ENCODE measurements at places on chromosomes 1 and 21. TPM values are rescaled to one million over a fixed set of nuclear protein-coding genes. Genes with fewer than 3 reads are reported as not detected.

DNA sequence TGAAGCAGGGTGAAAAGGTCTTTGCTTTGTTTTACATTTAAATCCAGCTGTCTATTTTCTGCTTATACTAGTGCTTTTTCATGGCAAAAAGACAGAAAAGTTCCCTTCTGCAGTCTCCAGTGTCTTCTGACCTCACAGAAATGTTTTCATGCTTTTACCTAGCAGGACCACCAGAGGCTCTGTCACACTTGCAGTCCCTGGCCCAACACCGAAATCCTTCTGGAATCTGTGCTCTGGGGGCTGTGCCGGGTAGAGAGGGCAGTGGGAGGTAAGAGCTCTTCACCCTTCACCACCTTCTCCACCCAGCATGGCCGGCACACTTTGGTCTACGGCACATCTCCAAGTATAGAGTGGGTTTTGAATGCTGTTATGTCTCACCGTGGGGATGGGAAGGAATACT lies 20.8 kb downstream of the GNAT2 start:
- no peaks in the 10 kb centered on the region for H3K4me1 ChIP-seq
- H3K4me3 ChIP-seq = no peak overlapping the region
- H3K27me3 ChIP-seq = no peaks in the 10 kb centered on the region
- H3K36me3 ChIP-seq = peaks cover 22% of the 10 kb centered on the region
- no peak overlapping the region for H3K27ac ChIP-seq

DNA sequence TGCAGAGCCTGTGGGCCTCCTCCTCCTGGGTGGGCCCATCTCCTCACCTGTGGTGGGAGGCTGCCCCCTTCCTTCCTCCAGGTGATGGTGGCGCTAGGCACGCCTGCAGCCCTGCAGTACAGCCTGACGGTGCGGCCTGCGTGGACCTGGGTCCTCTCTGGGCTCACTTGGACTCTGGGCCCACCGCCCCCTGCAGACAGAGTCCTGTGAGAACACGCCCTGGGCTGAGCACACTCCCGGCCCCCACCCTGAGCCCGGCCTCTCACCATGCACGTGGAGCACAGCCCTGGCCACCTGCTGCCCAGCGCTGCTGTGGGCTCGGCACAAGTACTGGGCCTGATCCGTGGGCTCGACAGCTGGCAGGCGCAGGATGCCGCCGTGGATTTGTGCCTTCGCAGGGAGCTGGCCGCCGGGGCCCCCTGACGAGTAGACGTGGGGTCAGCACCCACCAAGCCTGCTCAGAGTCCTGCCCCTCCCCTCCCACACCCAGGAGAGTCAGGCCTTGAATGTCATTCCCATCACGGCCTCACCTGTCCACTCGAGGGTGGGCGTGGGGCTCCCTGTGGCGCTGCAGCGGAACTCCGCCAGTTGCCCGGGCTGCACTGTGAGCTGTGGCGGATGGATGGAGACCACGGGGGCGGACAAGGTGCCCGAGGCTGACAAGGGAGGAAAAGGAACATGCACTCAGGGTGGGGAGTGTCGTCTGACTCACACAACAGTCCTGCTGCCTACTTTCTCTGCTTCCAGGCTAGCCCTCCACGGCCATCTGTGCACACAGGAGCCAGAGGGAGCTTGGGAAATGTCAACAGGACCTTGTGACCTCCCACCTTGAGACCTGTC lies 43.4 kb downstream of the LDLRAD2 start:
- DNase-seq = no peak
- H3K27me3 ChIP-seq = no peaks in the 10 kb centered on the region
- no peak overlapping the region for H3K27ac ChIP-seq
- no peak overlapping the region for H3K4me3 ChIP-seq
- H3K36me3 ChIP-seq = no peaks in the 10 kb centered on the region

- H3K27ac ChIP-seq = peak overlapping the region; percentile 37
- no peaks in the 10 kb centered on the region for H3K27me3 ChIP-seq
- peaks cover 38% of the 10 kb centered on the region for H3K36me3 ChIP-seq
- H3K4me3 ChIP-seq = peak overlapping the region; percentile 10
These were observed 14.9 kb upstream of the RAB42 start for GRCh38 chr1:28577052-28577678.

- DNase-seq = no peak
- no peaks in the 10 kb centered on the region for H3K4me1 ChIP-seq
- H3K36me3 ChIP-seq = no peaks in the 10 kb centered on the region
- H3K27ac ChIP-seq = no peak overlapping the region
These were observed 33.7 kb downstream of the CCDC185 start for GRCh38 chr1:223426936-223427335.

CDK11A gene
- 81.7 TPM for total RNA-seq

GRCh38 chr21:27580276-27580675 lies 613.4 kb upstream of the ADAMTS5 start:
- no peak overlapping the region for H3K27ac ChIP-seq
- H3K4me1 ChIP-seq = no peaks in the 10 kb centered on the region
- H3K4me3 ChIP-seq = no peak overlapping the region
- H3K27me3 ChIP-seq = no peaks in the 10 kb centered on the region
- H3K36me3 ChIP-seq = no peaks in the 10 kb centered on the region

ZMYM1 gene
- 5.3 TPM for total RNA-seq

PLXNA2 gene
- 0.02 TPM for total RNA-seq

DNA sequence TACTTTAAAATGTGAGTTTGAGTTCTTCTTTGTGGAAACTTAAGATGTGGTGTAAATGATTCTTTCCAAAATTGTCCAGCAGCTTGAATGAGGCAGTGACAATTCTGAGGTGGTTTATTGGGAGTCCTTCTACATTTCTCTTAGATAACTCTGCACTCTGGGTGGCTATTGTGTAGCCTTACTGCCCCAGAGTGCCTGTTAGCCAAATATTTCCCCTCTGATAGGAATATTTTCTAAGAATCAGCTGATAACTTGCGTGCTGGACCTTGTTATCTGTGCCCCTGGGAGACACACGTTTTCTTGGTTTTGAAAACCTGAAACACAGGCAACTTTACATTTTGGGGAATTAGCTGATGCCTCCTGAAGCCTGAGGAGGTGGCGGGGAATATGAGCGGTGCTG lies 91.6 kb downstream of the CD247 start:
- H3K27ac ChIP-seq = peak overlapping the region; percentile 0
- H3K36me3 ChIP-seq = peaks cover 14% of the 10 kb centered on the region
- H3K4me1 ChIP-seq = peaks cover 22% of the 10 kb centered on the region
- no peaks in the 10 kb centered on the region for H3K27me3 ChIP-seq
- DNase-seq = no peak
- no peak overlapping the region for H3K4me3 ChIP-seq

DNA sequence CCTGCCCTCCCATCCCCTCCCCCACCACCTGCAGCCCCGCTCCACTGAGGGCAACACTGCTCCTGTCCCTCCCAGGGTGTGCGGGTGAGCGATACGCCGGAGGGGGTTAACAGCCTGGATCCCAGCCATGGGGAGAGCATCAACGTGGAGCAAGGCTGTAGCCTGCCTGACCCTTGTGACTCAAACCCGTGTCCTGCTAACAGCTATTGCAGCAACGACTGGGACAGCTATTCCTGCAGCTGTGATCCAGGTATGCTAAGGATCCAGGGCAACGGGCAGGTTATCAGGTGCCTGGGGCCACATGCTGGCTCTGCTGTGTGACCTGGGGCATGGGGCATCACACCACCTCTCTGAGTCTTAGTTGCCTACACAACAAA lies 15.0 kb downstream of the CELSR2 start:
- no peaks in the 10 kb centered on the region for H3K27me3 ChIP-seq
- H3K4me1 ChIP-seq = no peaks in the 10 kb centered on the region
- no peak for DNase-seq
- no peak overlapping the region for H3K4me3 ChIP-seq

MPL gene
- total RNA-seq = not detected

TNFAIP8L2 gene
- 38.0 TPM for total RNA-seq

- no peak overlapping the region for H3K27ac ChIP-seq
- no peaks in the 10 kb centered on the region for H3K27me3 ChIP-seq
- no peaks in the 10 kb centered on the region for H3K4me1 ChIP-seq
These were observed 870.5 kb upstream of the CXADR start for GRCh38 chr21:16642353-16642752.

GRCh38 chr21:36535618-36536241 lies 55.8 kb upstream of the CLDN14 start:
- DNase-seq = no peak
- no peak overlapping the region for H3K27ac ChIP-seq

CRNN gene
- not detected for total RNA-seq

GRCh38 chr1:147494998-147495580 lies 46.2 kb upstream of the BCL9 start:
- H3K4me3 ChIP-seq = no peak overlapping the region
- no peak overlapping the region for H3K27ac ChIP-seq
- H3K4me1 ChIP-seq = peaks cover 7% of the 10 kb centered on the region
- DNase-seq = peak; percentile 60
- peaks cover 6% of the 10 kb centered on the region for H3K27me3 ChIP-seq

GRCh38 chr1:155320252-155320651 lies 442 bp upstream of the RUSC1 start:
- no peak for DNase-seq
- H3K4me1 ChIP-seq = peaks cover 42% of the 10 kb centered on the region
- H3K36me3 ChIP-seq = peaks cover 21% of the 10 kb centered on the region
- H3K27me3 ChIP-seq = no peaks in the 10 kb centered on the region
- H3K4me3 ChIP-seq = peak overlapping the region; percentile 51

MYOG gene
- total RNA-seq = not detected

LRRC41 gene
- 62.6 TPM for total RNA-seq

- H3K4me3 ChIP-seq = no peak overlapping the region
- DNase-seq = no peak
- no peaks in the 10 kb centered on the region for H3K4me1 ChIP-seq
- H3K27me3 ChIP-seq = peaks cover 18% of the 10 kb centered on the region
- H3K36me3 ChIP-seq = no peaks in the 10 kb centered on the region
These were observed 2.3 kb downstream of the DCST1 start for GRCh38 chr1:155035936-155036335.

IGSF9 gene
- total RNA-seq = not detected

LDLRAD2 gene
- not detected for total RNA-seq

DNA sequence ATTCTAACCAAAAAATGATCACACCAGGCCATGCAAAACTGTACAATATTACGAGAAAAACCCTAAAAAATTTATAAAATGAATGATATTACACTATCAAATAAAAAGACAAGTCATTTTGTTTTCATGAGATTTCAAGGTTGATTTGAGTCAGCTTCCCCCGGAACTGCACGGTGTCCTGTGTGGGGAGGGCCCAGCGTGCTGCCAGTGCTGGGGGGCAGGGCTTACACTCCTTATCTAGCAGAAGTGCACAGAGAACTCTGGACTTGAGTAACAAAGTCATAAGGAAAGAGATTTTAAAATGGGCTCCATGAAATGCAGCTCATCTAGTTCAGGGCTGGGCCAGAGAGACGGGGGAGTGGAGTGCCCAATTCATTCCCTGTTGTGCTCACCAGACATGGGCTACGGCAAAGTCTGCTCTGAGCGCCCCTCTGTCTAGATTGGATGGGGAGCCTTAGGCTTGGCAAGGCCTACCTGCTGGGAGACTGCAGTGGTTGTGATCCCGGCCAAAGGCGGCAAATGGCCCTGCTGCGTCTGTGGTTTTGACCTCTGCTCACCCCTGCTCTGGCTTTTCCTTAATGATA lies 50.1 kb downstream of the COQ8A start:
- no peaks in the 10 kb centered on the region for H3K27me3 ChIP-seq
- peak overlapping the region; percentile 74 for H3K27ac ChIP-seq
- H3K4me3 ChIP-seq = no peak overlapping the region

ATP6V1G3 gene
- total RNA-seq = not detected

ANGPTL3 gene
- not detected for total RNA-seq

DNA sequence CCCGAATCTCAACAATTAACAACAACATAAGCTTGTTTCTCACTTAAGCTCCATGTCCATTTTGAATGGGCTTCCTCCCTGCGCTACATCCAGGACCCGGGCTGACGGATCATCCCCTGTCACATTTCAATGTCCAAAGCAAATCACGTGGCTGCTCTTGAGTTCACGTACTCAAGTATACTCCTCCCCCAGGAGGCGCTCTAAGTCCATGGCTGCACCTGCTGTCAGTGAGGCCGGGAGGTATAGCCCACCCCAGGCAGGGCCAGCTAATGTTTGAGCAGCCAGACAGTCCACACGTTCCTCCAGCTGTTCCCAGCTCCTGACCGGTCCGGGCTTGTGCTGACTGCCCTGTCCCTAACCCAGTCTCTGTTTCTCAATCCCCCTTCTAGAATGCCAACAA lies 220.8 kb downstream of the SLC35F3 start:
- H3K4me1 ChIP-seq = no peaks in the 10 kb centered on the region
- no peaks in the 10 kb centered on the region for H3K36me3 ChIP-seq
- peaks cover 21% of the 10 kb centered on the region for H3K27me3 ChIP-seq
- no peak overlapping the region for H3K27ac ChIP-seq
- H3K4me3 ChIP-seq = no peak overlapping the region

RGL1 gene
- total RNA-seq = 2.8 TPM

DNA sequence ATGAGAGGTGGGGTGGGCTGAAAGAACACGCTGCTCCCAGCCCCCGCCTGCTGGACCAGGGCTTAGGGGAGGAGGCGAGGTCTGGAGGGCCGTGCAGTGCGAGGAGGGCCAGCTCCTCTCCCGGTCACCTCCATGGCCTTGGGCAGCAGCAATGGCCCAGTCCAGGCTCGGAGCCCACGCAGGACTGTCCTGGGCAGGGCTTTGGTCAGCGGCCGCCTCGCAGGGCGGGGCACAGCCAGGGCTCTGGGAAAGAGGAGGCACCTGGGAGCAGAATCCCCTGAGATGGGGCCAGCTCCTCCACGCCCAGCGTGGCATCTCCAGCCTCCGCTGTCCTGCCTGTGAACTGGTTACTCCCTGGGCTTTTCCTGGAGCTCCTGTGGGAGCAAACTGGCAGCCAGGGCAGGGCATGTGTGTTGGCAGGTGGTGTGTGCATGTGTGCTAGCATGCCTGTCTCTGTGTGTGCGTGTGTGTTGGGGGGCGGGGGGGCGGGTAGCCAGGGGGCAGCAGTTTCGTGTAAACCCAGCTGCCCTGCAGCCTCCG lies 27.4 kb downstream of the ARHGEF16 start:
- no peak for DNase-seq
- no peaks in the 10 kb centered on the region for H3K36me3 ChIP-seq
- H3K4me1 ChIP-seq = no peaks in the 10 kb centered on the region
- H3K27me3 ChIP-seq = no peaks in the 10 kb centered on the region

NLRP3 gene
- not detected for total RNA-seq

- H3K4me1 ChIP-seq = no peaks in the 10 kb centered on the region
- DNase-seq = no peak
- peaks cover 14% of the 10 kb centered on the region for H3K36me3 ChIP-seq
- no peak overlapping the region for H3K27ac ChIP-seq
- H3K27me3 ChIP-seq = no peaks in the 10 kb centered on the region
- H3K4me3 ChIP-seq = no peak overlapping the region
These were observed 13.7 kb downstream of the SPRTN start for GRCh38 chr1:231351816-231352215.

GRCh38 chr1:38270849-38271633 lies 224.4 kb upstream of the POU3F1 start:
- no peak overlapping the region for H3K4me3 ChIP-seq
- no peak for DNase-seq
- H3K4me1 ChIP-seq = no peaks in the 10 kb centered on the region
- no peak overlapping the region for H3K27ac ChIP-seq
- H3K36me3 ChIP-seq = no peaks in the 10 kb centered on the region

All from activated T-helper 1 cell treated with anti-CD3 and anti-CD28 coated beads, Interleukin-12 subunit alpha, Interleukin-12 subunit beta, Interleukin-2, Interleukin-4 antibody, amounts not matched to agents 30 ng/mL and 10 ng/mL and 1 ng/mL, durations not matched to agents 14 hours and 24 hours and 36 hours (primary cell).